Activated CD8-positive, alpha-beta T cell treated with anti-CD3 and anti-CD28 coated beads, Interleukin-2, amount 10 ng/mL, durations not matched to agents 7 days and 5 days (primary cell): ENCODE measurements at places on chromosomes 5 and 9. TPM values are rescaled to one million over a fixed set of nuclear protein-coding genes. Genes with fewer than 3 reads are reported as not detected.

- DNase-seq: no peak
Observed at GRCh38 chr9:107566611-107567061, 77.1 kb upstream of the KLF4 start.

DNA sequence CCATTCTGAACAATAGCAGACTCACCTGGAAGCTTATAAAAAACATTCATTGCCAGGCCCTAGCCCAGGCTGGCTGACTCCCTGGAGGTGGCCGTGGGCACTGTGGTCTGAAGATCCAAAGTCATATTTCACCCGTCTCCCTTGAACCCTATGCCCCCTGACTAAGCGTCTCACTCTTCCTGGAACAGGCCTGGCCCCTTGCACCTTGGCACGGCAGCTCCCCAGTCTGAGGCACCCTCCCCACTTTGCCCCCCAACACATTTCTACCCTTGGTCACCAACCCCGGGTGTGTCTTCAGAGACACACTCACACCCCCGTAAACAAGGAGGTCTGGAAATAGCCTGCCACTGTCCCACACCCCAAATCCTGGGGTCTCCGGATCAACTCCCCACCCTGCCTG, 68.6 kb upstream of the LMX1B start:
- no peak for DNase-seq

DNA sequence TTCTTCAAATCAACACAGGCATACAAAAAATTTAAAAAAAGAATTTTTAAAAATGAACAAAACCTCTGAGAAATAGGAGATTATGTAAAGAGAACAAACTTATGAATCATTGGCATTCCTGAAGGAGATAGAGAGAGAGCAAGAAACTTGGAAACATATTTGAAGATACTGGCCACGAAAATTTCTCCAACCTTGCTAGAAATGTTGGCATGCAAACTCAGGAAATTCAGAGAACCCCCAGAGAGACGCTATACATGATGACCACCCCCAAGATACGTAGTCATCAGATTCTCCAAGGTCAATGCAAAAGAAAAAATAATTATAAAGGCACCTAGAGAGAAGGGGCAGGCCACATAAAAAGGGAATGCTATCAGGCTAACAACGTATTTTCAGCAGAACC, 472.5 kb downstream of the MTRR start:
- DNase-seq: no peak

DNA sequence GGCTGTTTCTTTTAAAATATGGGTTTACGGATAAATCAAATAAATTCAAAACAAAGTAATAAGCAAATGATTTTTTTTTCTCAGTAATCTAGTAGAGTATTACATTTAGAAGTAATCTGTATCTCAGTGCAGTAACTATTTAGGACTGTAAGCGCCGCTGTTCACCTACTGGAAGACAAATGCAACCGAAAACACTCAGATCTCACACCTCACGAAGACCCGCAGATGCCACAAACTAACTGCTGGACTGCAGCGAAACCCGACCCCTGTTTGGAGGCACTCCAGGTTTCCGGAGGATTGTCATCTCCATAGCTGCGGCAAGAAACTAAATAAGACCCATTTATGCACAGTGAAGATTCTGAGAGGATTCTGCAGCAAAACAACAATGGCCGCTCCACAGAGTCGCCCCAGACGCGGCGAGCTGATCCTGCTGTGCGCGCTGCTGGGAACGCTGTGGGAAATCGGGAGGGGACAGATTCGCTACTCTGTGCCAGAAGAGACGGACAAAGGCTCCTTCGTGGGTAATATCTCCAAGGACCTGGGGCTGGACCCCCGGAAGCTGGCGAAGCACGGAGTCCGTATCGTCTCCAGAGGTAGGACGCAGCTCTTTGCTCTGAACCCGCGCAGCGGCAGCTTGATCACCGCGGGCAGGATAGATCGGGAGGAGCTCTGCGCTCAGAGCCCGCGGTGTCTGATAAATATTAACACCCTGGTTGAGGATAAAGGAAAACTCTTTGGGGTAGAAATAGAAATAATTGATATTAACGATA, at the start of gene PCDHGA8:
Gene PCDHGA8, plus strand, starts transcription at position 205 of the 770 bp plus-strand sequence. Its CDS starts 181 bp downstream, at position 386.
- no peak for DNase-seq

- no peak for DNase-seq
Observed at GRCh38 chr5:88376728-88377127, 108.1 kb upstream of the TMEM161B start.

The DEPDC1B gene
- total RNA-seq: 50.8 TPM
